Diencephalon (tissue), 1 donor: ENCODE measurements at places on chromosomes 5 and 9. TPM values are rescaled to one million over a fixed set of nuclear protein-coding genes. Genes with fewer than 3 reads are reported as not detected.

SLC6A19 gene
- total RNA-seq: not detected

FAM221B gene
- total RNA-seq: 0.23 TPM

DMGDH gene
- total RNA-seq: 3.7 TPM

OLFM1 gene
- 347 TPM for total RNA-seq

ARHGEF39 gene
- 0.46 TPM for total RNA-seq

UQCRQ gene
- total RNA-seq: 90.7 TPM

PCDHA8 gene
- total RNA-seq: 9.5 TPM

TYRP1 gene
- 1.6 TPM for total RNA-seq

TNFSF8 gene
- 0.92 TPM for total RNA-seq

ZNF354C gene
- 42.2 TPM for total RNA-seq
